ENCODE measurements at places on chromosomes 5 and 9. TPM values are rescaled to one million over a fixed set of nuclear protein-coding genes. Genes with fewer than 3 reads are reported as not detected.

DNA sequence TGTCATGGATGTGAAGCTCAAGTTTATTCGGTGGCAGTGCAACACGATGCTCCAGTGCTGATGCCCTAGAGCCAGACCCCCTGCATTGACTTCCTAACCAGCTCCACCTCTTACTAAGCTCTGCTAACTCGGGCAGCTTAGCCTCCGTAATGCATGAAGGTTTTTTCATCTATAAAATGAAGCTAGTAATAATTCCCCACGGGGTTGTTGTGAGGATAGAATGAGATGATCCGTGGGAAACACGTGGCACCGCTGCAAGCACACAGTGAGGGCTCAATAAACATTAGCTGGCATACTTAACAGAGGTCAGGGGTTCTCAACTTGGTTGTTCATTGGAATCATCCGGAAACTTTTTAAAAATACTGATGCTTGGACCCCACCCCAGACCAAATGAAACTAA is 6.8 kb downstream of the ENC1 start:
- DNase-seq = no peak

DNA sequence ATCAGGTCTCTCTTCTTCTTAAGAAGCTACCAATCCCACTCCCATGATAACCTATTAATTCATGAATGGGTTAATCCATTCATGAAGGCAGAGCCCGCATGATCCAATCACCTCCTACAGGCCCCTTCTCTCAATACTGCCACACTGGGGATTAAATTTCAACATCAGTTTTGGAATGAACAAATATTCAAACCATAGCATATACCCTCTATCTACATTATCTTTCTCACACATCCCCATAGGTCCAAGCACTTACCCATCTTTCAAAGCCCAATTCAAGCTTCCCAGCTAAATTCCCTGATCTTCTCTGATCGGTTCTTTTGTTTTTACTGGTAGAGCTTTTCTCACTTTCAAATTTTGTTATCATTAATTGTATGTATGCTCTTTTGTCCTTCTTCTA is 10.5 kb upstream of the SHOC1 start:
- no peak for DNase-seq

GRCh38 chr5:97009212-97009898 is 73.5 kb downstream of the LNPEP start:
- DNase-seq = no peak

The VCP gene
- total RNA-seq = 258 TPM

The MTMR12 gene
- 23.5 TPM for total RNA-seq

The PCDHGC5 gene
- 1.9 TPM for total RNA-seq

- no peak for DNase-seq
Observed at GRCh38 chr5:95668216-95668615, 14.6 kb downstream of the SPATA9 start.

The LCN9 gene
- 2.0 TPM for total RNA-seq
